T-helper 9 cell (primary cell): ENCODE measurements at places on chromosomes 11 and 22.

GRCh38 chr11:111269146-111269868, 23.8 kb downstream of the POU2AF2 start:
- no peak for DNase-seq

GRCh38 chr11:58254936-58255335, 13.1 kb downstream of the OR10W1 start:
- DNase-seq: no peak

DNA sequence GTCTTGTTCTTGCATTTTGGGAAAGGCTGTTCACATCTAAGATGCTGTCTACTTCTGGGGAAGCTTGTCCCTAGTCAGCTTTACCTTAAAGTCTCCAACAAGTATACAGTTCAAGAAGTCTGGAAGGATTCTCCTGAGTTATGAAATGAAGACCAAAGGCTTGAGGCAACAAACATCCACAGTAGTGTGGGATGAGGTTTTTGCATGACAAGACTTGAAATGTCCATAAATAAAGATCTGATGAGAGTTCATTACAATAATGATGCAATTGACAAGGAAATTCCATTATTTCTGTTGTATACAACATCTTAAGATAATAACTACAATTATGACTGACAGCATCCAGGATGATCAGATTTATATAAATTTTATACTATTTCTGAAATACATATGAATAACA, 21.3 kb upstream of the KDM4E start:
- no peak for DNase-seq

GRCh38 chr22:44276041-44276440, 36.7 kb downstream of the SHISAL1 start:
- no peak for DNase-seq

GRCh38 chr11:122025757-122026156, 90.3 kb downstream of the BLID start:
- no peak for DNase-seq

GRCh38 chr22:36830601-36831000, 13.8 kb upstream of the PVALB start:
- no peak for DNase-seq

DNA sequence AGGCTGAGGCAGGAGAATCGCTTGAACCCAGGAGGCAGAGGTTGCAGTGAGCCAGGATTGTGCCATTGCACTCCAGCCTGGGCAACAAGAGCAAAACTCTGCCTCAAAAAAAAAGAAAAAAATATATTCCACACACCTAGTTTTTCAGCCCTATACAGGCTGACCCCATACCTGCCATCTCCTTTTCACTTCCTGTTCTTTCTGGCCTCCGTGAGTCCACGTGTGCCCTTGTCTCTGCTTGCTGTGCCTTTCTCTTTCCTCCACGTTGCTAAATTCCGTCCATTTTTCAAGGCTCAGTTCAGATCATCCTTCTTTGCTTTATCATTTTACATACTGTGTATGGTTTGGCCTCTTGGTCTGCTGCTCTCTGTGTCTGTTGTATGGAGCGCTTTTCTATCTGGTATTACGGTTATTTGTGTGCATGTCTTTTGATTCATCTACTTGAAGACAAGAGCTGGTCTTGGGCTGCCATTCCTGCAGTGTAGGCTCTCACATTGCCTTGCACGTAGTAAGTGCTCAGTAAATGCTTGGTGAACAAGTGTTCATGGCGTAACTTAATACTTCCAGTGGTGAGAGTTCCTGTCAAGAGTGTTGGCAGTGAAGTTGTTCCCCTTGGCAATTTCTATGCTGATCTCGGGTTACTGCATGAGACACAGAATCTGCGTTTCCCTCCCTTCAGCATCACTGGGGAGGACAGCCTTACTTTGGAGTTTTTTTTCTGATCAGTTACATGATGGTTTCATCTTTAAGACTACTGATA, 57.5 kb downstream of the PTPRJ start:
- DNase-seq: no peak

GRCh38 chr11:72576661-72577060, 97.6 kb downstream of the PDE2A start:
- no peak for DNase-seq

- no peak for DNase-seq
Observed at GRCh38 chr11:95576146-95576845, 213.3 kb downstream of the FAM76B start.

- no peak for DNase-seq
Observed at GRCh38 chr11:132154781-132155180, 784.4 kb downstream of the NTM start.

- DNase-seq: no peak
Observed at GRCh38 chr11:45538363-45538762, 127.1 kb downstream of the CHST1 start.

GRCh38 chr11:64321026-64321425, 3.1 kb downstream of the PRDX5 start:
- DNase-seq: no peak

- no peak for DNase-seq
Observed at GRCh38 chr11:45857961-45858474, 10.7 kb downstream of the CRY2 start.

DNA sequence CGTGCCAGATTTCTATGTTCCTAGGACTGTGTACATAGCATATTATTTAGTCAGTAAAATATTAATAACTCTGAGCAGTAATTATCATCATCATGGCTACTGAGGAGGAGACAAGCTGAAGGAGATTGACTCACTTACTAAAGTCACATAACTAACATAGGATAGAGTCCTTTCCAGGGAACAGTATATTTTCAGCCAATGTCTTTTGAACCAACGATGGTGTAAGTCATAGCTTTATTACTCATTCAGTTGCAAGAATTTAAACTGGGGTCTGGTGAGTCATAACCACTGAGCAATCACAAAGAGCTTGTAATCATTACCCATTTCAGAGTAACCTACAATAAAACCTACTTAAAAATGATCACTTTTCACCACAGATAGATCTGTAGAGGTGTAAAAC, 1564.8 kb upstream of the TENM4 start:
- DNase-seq: no peak

- DNase-seq: no peak
Observed at GRCh38 chr11:78423241-78423640, 5.6 kb upstream of the GAB2 start.

- no peak for DNase-seq
Observed at GRCh38 chr22:27185099-27185709, 527.8 kb downstream of the MIAT start.

DNA sequence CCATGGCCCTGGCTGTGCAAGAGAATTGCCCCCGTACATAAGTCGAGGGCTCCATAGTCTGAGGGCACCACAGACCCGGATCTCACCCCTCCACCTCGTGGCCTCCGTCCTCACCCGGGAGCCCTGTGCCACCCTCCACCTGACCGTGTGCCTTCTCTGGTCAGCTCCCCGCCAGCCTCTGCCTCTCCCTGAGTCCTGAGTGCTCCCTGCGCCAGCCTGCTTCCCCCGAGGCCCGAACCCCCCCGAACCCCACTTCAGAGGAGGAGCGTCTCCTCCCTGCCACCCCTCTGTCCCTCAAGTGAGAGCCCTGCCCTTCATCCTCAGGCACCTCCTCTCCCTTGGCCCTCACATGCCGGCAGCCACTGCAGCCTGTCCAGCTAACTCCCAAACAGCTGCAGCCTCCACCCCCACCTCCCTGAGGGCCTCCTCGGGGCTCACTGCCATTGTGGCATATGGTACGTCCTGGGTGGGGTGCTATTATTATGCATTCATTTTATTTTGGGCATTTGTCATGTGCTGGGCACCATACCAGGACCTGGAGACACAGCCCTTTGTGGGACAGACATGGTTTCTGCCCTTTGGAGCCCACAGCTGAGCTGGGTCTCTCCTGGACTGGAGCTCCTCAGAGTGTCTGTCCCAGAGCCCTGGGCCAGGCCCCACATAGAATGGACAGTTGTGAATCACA, 67.2 kb downstream of the MYO7A start:
- no peak for DNase-seq

DNA sequence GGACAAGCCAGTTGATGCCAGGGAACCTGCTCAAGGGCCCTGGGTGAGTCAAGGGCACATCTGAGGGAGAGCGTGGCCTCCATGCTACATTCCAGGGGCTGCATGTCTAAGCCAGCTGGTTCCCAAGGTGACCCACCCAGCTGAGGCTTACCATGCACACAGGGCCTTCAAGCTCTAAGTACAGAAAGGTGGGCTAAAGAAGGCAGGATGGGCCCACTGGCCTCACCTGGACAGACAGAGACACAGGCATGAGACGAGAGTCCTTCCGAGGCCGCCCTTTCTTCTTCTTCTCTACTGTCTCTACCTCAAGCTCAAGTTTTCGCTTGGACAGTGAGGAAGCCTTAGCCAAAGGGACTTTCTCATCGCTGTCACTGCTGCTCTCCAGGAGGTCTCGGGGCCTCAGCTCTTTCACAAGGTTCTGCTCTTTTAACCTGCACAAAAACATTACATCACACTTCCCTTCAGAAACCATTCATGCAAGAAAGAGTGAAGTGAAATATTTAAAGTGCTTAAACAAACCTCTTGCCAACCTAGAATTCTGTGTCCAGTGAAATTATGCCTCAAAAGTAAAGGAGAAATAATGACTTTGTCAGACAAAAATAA, 69.9 kb downstream of the HIRA start:
- no peak for DNase-seq

DNA sequence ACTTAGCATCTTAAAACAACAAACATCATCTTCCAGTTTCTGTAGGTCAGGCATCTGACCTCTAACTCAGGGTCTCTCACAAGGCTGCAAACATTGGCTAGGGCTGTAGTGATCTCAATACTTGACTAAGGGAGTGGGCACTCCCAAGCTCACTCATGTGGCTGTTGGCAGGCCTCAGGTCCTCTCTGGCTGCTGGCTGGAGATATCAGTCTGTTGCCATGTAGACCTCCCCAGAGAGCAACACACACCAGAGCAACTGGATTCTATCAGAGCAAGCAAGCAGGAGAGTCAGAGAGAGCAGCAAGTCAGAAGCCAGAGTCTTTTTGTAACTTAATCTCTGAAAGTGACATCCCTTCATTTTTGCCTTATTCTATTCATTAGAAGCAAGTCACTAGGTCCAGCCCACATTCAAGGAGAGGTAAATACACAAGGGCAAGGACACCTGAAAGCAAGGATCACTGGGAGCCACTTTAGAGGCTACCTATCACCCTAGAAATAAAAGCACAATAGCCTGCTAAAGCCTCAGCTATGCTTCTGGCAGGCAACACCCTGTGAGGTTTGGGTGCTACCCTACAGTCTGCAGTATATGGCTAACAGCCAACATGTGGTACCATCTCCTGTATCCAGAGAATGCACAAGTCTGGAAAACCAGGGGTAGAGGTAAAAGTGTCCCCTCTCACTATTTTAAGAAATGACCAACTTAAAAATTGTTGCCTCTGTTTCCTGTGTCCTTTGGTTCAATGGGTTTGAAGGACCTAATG, 33.5 kb upstream of the CD44 start:
- no peak for DNase-seq

- DNase-seq: no peak
Observed at GRCh38 chr11:134082990-134083389, 14.1 kb downstream of the JAM3 start.

DNA sequence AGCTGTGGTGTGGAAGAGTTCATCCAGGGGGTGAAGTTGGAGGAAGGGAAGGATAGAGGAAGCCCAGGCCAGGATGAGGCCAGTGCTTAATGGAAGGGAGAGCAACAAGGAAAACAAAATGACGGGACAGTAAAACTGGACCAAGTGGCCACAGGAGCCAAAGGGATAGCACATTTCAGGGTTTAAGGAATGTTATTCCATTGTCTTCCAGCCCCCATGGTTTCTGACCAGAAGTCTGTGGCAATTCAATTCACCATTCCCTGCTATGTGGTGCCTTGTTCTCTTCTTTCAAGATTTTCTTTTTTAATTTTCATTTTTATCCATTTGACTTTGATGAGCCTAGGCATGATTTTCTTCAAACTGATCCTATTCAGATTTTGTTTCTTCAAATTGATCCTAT, 22.5 kb downstream of the IGF2 start:
- DNase-seq: no peak

- DNase-seq: no peak
Observed at GRCh38 chr11:32891657-32892354, 805 bp upstream of the QSER1 start.

DNA sequence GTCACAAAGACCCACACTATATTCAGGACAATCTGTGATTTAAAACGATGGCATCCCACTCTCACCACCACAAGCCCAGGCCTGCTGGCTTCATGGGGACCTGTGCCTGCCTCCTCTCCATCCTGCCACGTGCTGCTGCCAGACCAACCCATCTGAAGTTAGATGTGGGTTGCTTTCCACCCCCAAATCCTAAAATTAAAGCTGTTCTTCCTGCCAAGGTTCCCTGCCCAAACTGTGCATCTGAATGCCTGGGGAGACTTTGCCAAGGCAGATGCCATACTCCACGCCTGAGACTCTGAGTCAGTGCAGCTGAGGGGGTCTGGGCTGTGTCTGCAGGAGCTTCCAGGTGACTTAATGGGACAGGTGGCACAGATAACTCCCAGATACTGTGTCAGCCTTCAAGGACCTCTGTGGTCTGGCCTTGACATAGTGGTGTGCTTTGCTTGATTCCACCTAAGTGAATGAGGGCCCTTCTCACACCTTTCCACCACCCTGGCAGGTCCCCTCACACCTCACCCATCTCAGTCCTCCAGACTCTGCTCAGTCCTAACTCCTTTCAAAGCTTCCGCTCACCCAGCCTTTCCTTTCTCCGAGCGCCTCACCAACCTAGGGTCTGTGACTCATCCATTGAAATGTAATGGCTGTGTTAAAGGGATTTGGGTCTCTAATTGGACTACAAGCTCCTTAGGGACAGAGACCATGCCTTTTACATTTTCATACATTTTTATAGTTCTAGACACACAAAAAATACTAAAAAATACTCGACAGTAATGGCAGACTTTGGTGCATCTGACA, 18.6 kb downstream of the ADAMTS8 start:
- no peak for DNase-seq

GRCh38 chr11:65134952-65135632, 773 bp upstream of the SYVN1 start:
- DNase-seq: peak; percentile 75

DNA sequence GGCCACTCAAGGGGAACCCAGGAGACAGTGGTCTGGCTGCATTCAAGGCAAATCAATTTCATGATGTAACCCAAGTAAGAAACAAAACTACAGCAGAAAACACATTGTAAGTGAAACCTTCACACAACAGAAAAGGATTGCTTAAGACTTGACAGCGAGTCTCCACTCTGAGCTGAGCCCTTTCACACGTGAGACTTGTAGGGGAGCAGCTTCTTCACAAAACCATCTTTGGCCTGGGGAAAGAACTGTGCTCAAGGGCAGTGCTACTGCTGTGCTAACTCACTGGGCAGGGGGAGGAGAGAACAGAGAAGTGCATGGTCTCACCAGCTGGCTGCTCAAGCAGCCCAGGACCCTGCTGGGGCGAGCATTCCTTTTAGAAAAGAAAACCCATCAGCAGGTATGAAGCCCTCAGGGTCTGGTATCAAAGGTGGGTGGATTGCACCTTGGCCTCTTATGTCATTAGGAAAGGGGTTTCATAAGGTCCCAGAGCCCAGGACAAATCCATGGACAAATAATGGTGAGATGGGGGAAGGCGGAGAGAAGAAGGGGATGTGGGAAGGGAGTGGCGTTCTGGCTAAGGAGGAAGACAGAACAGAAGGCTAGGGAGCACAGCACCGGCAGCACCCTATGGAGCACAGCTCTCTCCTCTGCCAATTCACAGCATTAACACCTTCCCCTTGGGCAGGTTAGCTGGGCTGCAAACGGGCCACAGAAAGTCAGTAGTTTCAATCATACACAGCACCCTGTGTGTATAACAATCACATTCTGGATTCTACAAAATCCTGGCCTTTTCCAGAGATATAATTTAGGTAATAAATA, 20.6 kb upstream of the RAPSN start:
- no peak for DNase-seq
